NCI-H1436 (cell line): ENCODE measurements at places on chromosomes 11 and 22.

- DNase-seq = no peak
Observed at GRCh38 chr11:118142081-118142480, 10.5 kb downstream of the SCN4B start.

DNA sequence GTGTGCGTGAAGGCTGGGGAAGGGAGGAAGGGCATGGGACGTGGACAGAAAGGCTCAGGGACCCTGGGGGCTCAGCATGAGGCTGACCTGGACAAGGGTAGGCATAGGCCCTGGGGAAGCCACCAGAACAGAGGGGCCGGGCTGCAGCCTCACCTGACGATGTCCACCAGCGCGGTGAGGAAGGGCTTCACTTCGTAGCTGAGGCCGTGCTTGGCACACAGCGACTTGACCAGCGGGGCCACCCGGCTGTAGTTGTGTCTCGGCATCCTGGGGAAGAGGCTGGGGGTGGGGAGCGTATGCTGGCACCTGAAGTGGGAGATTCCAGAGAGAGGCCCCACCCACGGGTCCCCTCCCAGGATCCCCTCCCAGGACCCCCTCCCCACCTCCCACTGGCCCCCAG is 15.6 kb downstream of the FADS3 start:
- DNase-seq = no peak

GRCh38 chr22:39839204-39839603 is 54.4 kb downstream of the ENTHD1 start:
- DNase-seq = no peak

GRCh38 chr11:94147433-94147845 is 18.8 kb downstream of the PANX1 start:
- no peak for DNase-seq

DNA sequence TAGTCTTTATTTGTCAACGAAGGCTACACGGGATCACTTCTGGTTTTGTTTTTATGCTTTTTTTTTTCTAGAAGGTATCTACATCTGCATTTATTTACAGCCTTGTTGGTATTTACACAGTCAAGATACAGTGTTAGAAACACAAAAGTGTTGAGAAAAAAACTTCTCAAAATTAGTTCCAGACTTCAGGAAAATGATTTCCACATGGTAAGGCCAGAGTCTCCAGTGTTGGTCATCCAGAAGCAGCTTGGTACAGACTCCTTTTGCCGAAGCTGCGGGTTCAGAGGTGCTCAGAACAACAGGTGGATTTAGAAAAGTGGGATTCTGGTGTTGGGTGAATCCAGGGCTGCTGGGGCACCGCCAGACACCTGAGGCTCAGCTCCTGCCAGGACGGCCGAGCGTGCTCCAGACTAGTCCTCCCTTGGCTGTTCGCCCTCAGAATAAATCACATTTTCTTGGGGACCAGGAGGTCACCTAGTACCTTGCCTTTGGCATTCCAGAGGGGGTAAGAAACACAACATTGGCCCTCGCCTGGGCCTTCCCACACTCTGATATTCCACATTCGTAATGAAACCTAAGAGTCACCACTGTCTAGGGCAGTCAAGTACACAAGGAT is 78.7 kb upstream of the NARS2 start:
- no peak for DNase-seq

DNA sequence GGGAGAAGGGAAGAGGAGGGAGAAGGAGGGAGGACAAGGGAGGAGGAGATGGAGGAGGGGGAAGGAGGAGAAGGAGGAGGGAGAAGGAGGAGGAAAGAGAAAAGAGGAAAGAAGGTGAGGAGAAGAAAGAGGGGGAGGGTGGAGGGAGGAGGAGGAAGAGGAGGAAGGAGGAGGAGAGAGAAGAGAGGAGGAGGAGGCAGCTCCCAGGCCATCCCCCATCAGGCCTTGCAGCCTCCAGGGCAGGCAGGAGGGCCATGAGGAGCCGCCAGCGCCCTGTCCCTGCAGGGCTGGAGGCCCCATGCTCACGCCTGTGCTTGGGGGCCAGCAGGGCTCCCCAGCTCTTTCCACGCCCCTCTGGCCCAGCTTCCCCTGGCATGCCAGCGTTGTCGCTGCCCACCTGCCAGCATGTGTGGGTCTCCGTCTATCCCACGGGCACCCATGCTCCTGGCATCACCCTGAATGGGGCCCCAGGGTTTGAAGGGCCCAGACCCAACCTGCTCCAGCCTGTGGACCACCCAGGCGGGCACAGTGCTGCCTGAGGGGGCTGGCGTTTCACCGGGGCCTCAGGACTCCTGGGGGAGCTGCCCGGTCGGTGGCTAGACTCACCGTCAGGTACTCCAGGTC is 5.2 kb downstream of the TSPAN32 start:
- DNase-seq = no peak

- no peak for DNase-seq
Observed at GRCh38 chr22:48490500-48491411, 1336.9 kb downstream of the BRD1 start.

GRCh38 chr11:66559142-66559865 is 9.1 kb downstream of the CTSF start:
- DNase-seq = peak; percentile 0
